Heart left ventricle (tissue), 16 donors: ENCODE measurements at places on chromosomes 16 and 17.

DNA sequence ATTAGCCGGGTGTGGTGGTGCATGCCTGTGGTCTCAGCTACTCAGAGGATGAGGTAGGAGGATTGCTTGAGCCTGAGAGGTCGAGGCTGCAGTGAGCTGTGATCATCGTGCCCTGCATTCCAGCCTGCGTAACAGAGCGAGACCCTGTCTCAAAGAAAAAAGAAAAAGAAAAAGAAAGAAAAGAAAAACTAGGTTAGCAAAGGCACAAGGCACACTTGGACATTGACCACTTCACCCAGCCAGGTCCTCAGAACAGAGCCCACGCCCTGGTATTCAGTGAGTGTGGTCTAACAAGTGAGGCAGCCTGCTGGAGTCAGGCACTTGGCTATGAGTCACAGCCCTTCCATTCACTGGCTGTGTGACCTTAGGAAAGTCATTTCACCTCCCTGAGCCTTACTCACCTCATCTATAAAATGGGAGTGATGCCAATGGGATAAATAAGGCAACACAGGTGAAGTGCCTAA, 10.4 kb downstream of the MILR1 start:
- DNase-seq: no peak

DNA sequence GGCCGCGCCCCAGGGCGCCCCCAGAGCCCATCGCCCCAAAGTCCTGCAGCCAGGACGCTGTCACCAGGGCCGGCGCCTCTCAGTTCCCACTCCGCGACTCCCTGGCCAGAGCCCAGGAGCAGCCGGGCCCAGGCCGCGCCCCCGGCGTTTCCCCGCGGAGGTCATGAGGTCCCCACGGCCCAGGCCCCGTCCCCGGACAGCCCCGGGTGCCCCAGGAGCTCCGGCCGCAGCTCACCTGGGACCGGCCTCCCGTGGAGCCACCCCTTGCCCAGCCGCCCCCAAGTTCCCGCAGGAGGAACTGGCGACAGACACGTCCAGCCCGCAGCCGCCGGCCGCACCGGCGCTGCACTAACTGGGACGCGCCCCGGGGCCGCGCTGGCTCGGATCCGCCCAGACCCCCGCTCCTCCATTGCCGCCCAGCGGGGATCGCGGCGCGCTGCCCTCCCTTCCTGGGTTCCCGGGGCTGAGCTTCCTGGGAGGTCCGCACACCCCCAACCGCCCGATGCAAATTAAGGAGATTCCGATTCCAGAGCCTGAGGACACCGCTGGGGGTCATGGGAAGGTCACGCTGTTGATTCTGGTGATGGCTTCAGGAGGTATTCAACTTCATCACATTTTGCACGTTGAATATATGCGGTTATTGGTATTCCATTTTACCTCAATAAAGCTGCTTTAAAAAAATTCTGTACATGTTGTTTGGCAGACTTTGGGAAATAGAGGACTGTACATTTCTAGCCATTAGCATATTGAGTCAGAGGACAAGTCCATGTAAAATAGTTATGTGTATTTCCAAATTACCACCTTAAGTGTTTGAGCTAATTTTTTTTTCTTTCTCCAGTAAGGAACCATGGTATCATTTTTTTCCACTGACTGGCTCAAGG, 9.9 kb downstream of the AHSP start:
- no peak for DNase-seq

GRCh38 chr17:40363111-40363827, 1.3 kb downstream of the GJD3 start:
- DNase-seq: peak; percentile 61

- DNase-seq: no peak
Measured at GRCh38 chr16:74511961-74512360, 90.7 kb upstream of the CLEC18B start.

- DNase-seq: no peak
Measured at GRCh38 chr17:74737299-74738050, 419 bp downstream of the RAB37 start.

DNA sequence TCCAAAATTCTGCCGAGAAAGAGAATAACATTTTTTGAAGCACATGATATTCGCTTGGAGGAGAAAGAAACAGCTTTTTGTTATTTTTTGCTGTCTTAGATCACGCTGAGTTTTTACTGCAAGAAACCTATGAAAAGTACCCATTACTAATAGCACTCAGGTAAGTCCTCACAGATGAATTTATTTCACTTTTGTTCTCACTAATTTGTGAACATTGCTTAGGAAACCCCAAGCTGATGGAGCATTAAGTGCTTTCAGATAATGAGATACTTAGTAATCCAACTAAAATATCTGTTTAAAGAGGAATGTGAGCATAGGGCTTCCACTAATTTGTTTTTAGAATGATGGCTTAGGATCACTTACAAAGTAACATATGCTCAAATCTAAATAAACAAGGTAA, 45.7 kb downstream of the MYO1D start:
- no peak for DNase-seq

- peak; percentile 46 for DNase-seq
Measured at GRCh38 chr17:64938925-64939474, 19.7 kb upstream of the LRRC37A3 start.

DNA sequence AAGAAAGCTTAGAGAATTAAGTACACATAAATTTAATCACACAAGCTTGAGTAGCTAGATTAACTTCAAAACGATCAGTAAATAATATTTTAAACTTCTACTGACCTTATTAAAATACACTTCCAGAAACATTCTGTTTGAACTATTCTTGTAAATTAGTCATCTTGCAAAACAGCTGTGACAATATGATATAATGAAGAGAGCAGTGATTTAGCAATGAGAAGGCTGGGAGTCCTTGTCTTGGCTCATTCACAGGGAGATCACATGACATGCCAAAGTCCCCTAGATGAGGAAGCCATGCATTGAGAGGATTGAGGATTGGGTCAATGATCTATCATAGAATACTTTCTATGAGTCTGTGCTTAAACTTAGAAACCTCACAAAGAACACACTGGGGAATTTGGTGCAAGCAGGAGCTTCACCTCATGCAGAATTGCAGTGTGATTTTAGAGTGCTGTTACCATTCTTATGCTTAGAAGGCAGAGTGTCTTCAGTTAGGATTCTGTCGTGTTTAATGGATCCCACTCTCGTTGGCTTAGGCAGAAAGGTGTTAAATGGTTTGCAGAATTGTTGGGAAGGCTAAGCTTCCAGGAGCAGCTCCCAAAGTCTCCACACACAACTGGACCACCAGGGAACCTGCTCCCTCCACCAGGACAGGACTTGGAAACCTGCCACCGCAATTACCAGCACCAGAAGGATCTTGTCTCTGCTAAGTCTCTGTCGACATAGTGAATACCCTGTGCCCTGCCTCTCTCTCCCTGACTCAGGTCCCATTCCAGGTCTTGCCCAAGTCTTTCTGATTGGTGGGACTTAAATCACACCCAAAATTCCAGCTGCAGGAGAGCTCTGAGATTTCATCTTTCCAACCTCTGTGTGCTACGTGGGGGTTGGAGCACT, 87.1 kb downstream of the USP22 start:
- DNase-seq: peak; percentile 45

- no peak for DNase-seq
Measured at GRCh38 chr16:70441406-70441990, 2.6 kb upstream of the ST3GAL2 start.

GRCh38 chr17:68599091-68599490, 2.1 kb downstream of the FAM20A start:
- no peak for DNase-seq

- peak; percentile 80 for DNase-seq
Measured at GRCh38 chr17:27805520-27806146, 5.3 kb upstream of the NOS2 start.

DNA sequence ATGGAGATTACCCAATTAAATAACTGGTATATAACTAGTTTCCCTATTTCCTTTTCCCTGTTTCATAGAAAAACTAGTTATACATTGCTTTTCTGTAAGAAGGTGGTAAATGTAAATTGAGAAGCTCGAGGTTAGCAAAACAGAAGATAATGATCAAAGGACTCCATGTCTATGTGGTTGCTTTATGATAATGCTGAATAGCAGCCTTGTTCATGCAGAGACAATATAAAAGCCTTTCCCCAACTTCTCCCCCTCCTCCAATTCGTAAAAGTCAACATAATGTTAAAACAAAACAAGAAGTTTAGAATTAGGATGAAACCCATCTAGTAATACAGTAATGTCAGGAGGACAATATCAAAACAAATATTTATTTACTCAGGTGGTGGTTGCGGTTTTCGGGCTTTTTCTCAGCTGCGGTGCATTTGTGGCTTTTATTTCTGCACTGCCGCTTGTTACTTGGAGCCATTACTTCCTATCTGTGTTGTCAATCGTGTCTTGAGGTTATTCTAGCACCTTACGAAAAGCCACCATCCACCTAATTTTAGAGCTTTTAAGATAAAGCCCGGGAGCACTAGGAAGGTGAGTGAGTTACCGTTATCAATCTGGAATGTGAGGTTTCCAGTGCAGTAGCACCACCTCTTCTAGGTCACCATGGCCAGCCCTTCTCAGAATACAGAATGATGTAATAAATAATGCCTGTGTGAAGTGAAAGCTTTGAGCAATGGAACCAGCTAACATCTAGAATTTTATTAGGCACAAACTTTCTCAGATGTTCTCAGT, 297.5 kb downstream of the CDH13 start:
- DNase-seq: no peak

GRCh38 chr16:30525844-30526136, 576 bp downstream of the ZNF768 start:
- no peak for DNase-seq

GRCh38 chr17:12659500-12659899, 6.2 kb upstream of the MYOCD start:
- DNase-seq: no peak

GRCh38 chr17:16941072-16942036, 30.6 kb downstream of the TNFRSF13B start:
- DNase-seq: no peak

GRCh38 chr17:35079547-35080423, 16.3 kb upstream of the RFFL start:
- DNase-seq: no peak

DNA sequence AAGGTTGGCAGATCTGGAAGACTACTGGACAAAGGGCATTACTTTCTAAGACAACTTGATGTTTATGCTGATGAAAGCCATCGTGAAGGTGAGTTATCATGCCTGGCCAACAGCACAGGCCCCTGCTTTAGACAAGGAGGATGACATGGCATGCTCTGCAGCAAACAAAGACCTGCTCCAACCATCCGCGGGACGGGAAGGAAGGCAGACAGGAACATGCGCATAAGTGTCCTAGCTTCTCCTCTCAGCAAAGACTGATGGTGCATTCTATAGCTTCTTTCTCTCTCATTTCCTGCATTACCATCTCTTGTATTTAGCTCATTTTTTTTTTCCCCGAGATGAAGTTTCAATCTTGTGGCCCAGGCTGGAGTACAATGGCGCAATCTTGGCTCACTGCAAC, 5.4 kb downstream of the NPLOC4 start:
- no peak for DNase-seq

- no peak for DNase-seq
Measured at GRCh38 chr16:22317001-22317530, 19.9 kb downstream of the POLR3E start.

DNA sequence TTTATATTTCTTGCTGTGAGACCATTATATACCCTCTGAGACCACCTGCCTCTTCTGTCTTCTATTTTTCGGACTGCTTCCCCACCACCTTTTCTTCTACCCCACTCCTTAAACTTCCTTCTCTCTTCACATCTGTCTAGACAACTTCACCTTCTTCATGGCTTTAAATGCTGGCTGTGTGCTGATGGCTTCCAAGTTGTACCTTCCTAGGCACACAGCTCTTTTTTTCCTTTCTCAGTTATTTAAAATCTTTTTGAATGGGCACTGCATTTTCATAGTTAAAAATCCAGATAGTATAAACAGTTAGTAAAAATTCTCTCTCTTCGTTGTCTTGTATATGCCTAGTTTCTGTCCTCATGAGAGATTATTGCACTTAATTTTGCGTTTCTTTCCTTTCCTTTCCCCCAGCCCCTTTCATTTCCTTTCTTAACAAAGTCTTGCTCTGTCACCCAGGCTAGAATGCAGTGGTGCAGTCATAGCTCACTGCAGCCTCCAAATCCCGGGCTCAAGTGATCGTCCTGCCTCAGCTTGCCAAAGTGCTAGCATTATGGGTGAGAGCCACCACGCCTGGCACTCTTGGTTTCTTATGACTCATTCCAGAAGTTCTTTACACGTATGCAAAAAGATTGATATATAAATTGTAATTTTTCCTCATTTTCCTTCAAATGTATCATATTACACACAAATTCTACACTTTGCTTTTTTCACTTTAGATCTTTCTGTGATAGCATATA, 114.3 kb downstream of the NPIPB5 start:
- no peak for DNase-seq

DNA sequence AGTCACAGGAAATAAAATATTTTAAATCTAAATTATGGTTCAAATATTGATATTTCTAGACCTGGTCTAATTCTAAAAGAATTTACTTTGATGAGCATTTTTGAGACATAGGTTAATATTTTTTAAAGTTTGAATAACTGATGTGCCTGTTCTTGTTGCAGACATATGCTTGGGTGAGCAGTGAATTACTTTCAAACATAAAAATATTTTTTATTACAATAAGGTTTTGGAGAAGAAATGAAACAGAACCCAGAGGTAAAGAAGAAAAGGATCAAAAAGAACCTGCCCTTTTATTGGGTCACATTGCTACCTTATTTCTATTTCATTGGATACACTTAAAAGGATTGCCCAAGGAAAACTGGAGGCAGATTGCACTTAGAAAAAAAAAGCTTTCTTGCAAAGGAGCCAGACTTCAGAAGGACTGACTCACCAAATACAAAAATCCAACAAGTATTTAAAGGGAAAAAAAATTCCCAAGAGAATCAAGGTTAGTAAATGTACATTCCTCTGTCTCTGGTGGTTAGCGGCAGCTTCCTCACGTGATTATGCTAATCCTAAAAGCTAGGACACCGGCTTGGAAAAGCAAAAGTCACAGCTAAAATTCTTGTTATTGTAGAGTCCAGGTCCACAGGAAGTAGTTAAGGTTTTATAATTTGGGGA, 18.5 kb downstream of the ENPP7 start:
- DNase-seq: no peak

- DNase-seq: no peak
Measured at GRCh38 chr17:15513856-15514459, 46.5 kb upstream of the CDRT4 start.

DNA sequence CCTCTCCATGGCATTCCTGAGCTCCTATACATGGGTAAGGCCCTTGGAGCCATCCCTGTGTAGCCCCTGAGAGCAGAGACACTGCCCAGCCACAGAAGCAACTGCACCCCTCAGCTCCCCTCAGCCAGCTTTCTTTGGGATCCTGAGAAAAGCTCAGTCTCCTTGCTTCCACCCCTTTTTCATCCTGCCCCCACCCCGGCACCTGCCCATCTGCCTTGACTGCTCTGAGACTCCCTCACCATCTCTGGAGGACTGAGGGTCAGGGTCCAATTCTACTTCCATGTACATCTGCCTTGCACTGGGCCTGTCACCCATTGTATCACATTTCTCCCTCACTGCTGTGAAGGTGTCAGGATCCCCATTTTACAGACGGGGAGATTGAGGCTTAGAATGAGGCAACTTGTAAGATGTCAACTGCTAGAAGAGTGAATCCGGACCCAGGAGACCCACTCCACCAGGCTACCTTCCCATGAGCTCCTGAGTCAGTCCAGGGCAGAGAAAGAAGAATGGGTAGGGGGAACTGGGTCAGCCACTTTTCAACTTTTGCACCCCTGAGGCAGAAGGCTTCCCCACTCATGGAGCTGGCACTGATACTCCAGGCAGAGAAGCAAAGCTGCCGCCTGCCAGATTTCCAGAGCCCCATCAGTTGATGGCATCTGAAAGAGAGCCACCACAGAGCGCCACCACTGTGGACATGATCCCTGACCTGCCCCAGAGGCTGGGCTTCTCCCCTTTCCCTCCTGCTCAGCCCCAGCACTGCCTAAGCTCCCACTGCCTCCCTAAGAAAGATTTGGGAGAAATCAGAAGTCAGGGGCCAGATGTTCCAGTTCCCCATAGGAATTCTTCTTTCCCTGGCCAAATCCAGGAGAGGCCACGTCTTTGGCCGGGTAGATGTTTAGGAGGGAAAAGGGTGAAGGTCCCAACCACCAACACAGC, 135.4 kb downstream of the TMEM132E start:
- DNase-seq: no peak
